ENCODE measurements at places on chromosomes 3 and 15. TPM values are rescaled to one million over a fixed set of nuclear protein-coding genes. Genes with fewer than 3 reads are reported as not detected.
A peak's percentile ranks its signal among the peaks of the same experiment; 100 is the strongest.

SCG5 gene
- total RNA-seq: 11.8 TPM

GRCh38 chr3:157586293-157586692, 83.1 kb upstream of the VEPH1 start:
- no peak for DNase-seq

BLM gene
- 0.26 TPM for total RNA-seq

CGNL1 gene
- total RNA-seq: 1.5 TPM

DNA sequence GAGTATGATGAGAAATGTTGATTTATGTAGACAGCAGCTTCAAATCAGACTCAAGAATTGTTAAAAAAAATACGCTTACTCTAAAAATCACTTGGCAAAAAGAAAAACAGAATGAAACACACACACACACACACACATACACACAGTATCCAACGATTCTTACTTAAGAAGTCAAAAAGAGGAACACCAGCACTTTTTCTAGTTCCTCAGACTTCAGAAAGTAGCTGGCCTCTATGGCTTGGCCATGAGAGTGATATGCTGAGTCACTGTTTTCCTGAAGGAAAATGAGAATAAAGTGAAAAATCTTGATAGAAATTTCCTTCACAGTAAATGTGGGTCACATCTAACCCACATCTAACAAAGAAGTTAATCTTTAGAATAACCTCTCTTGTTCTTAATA, 22.1 kb downstream of the CNTN3 start:
- DNase-seq: no peak

GRCh38 chr15:25738171-25738965, 124.8 kb downstream of the ATP10A start:
- DNase-seq: peak; percentile 0

ABTB1 gene
- 5.8 TPM for total RNA-seq

DNA sequence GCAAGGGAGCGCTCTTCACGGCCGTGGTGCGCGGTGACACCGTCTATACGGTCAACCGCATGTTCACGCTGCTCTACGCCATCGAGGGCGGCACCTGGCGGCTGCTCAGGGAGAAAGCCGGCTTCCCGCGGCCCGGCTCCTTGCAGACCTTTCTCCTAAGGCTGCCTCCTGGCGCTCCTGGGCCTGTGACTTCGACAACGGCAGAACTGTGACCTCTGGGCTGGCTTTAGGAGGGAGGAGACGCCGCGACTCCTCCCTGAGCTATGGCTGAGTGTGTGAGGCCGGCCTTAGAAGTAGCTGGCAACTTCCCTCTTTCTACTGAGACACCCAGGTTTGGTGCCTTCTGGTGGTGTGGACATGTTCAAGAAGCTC, 1.4 kb downstream of the KBTBD13 start:
- peak; percentile 26 for DNase-seq

DNA sequence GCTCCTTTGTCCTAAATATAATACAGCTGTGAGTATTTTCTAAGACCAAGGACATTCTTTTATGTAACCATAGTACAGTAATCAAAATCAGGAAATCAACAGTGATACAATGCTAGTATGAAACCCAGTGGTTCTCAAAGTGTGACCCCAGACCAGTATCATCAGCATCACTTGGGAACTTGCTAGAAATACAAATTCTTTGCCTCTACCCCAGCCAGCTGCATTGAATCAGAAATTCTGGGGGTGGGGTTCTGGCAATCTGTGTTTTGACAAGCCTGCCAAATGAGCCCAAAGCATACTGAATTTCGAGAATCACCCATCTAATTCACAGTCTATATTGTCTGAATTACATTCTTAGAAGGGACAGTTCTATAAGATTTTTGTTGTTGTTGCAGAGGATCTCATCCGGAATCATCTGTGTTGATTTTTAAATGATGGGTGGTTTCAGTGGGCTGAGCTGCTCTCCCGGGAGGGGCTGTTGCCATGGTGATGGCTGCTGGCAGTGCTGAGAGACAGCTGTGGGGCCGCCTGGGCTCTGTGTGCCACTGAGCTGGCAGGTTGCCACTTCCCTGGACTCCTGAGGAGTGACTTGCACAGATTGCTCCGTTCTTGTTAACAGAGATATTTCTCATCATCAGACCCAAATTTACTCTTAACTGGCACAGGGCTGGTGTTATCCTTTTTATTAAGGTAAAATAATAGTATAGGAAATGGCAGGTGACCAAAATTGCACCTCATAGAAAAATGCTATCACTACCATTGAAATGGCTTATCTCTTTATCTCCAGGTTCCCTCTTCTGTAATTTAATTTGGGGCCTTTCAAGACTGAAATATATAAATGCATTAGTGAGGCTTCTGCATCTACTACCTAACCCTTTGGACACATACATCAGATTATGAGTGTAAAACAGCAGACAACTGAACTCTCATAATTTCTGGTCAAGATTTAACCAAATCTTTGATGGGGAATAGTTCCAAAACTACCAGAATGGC, 56.5 kb downstream of the NEK11 start:
- no peak for DNase-seq

RARRES1 gene
- not detected for total RNA-seq
